Liver (tissue), 10 donors: ENCODE measurements at places on chromosomes 4 and X.

DNA sequence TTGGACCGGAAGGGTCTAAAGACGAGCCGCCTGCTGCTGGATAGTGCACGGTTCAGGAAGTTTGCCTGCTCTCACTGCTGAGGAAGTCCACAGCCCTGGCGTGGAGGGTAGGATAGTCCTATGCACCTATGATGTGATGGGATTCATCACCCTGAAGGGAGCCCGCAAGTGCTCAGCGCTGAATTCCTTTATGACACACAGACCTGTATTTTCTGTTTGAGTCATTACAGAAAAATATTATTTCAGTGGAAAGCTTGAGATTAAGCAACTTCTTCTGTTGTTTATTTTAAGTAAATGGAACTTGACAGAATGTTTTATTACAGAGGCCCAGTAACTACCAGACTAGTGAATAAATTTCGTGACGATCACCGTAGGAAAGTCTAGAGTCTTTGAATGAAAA lies 123.2 kb downstream of the TRIML1 start:
- no peak for DNase-seq

- no peak for DNase-seq
Measured at GRCh38 chr4:146654687-146655520, 16.2 kb downstream of the POU4F2 start.

GRCh38 chr4:38056011-38056685 lies 96.0 kb downstream of the PTTG2 start:
- no peak for DNase-seq

DNA sequence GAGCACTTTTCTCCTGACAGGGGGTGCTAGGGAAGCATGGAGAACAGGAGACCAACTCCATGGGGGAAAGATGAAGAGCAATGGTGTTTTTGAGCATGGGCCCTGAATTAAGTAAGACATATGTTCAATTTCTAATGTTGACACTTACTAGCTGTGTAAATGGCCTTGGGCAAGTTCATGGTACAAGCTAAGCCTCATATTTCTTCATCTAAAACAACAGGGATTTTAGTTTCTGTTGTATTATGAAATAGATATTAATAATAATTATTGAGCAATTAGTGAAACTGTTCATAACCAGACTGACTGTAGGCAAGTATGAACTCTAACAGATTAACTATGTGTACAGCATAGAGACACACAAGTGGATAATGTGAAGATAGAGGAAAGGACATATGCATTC lies 515.0 kb upstream of the FAT1 start:
- DNase-seq: no peak

DNA sequence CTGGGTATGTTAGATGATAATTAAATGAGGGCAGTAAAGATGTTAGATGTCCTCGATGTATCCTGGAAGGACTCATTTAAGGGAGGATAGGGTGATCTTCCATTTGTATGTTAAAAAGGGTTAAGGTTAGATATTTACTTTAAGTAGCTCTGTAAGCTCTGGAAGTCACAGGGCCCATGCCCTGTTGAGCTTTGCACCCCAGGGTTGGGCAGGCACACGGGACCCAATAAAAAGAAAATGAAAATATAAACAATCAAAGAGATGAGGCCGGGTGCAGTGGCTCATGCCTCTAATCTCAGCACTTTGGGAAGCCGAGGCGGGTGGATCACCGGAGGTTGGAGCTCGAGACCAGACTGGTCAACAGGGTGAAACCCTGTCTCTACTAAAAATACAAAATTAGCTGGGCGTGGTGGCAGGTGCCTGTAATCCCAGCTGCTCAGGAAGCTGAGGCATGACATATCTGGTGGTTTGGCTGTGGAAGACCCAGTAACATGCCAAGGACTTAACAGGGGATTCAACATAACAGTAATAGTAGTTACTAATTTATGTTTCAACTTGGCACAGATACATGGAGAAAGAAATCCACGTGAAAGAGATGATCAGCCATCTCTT lies 16.9 kb upstream of the PHEX start:
- DNase-seq: no peak

- DNase-seq: no peak
Measured at GRCh38 chr4:6198768-6199421, 1.5 kb downstream of the JAKMIP1 start.

DNA sequence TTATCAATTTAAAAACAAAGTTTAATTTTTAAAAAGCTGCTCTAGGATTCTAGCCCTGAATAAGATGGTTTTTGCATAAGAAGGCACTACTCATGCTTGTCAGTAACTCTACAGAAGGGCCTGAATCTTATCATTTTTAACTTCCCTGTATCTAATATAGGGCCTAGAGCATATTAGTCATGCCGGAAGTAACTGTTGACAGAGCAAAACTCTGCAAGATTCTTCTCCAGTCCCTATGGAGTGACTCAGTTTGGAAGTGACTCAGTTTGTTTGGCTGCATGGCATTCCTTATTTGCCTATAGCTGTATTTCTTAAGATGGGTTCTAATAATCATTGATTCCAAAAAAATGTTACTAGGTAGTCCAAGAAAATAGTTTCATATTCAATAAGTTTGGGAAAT lies 431.8 kb upstream of the HTR2C start:
- no peak for DNase-seq

- no peak for DNase-seq
Measured at GRCh38 chrX:119686087-119686691, 6.8 kb downstream of the SEPTIN6 start.

DNA sequence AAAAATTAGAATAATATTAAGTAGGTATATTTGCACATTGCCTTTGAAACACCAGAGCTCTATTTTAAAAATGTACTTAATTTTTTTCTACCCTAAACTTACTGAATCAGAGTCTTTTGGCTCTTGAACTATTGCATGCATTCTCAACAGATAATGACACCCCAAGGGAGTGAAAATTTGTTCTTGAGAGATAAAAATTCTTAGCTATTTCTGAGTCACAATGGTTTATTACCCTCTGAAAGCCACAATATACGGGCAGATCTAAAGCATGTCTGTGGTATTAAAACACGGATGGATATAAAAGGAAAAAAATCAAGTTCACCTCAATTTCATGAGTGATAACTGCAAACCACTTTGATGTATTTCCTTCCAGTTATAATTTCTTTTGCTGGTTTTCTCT lies 636.3 kb upstream of the FTHL17 start:
- no peak for DNase-seq

- DNase-seq: no peak
Measured at GRCh38 chrX:3181846-3182245, 140.6 kb downstream of the ARSF start.

GRCh38 chr4:113584407-113585150 lies 177.0 kb downstream of the CAMK2D start:
- DNase-seq: no peak

DNA sequence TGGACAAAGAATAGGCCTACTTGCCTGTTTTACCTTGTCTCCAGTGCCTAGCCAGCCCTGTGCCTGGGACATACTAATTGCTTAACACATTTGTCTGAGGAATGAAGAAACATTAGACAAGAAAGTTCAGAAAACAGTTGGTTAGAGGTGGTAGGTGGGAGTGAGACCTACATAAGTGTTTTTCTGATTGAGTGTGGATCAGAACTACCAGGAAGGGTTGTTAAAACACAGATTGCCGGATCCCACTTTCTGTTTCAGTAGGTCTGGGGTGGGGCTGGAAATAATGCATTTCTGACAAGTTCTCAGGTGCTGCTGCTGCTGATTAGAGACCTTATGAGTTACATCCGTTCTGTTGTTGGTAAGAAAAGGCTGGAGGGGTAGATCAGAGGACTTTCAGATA lies 5.7 kb upstream of the JADE1 start:
- DNase-seq: no peak

DNA sequence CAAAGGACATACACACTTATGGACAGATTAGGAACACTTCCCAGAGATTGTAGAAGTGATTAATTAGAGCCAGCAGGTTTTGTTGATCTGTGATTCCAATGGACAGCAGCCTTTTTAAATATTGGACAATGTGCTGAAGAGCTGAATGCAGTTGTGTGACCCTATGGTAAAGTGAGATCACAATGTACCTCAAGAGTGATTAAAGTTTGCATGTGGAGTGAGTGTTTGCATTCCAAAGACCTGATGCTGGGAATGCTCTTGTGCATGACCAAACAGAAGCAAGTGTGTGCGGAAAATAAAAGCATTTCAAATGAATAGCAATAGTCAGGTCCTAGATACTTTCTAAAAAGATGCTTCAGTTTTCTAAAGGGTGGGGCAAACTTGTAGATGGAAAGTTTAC lies 154.1 kb downstream of the BANK1 start:
- DNase-seq: no peak

- DNase-seq: no peak
Measured at GRCh38 chrX:6852869-6853268, 294.6 kb upstream of the STS start.

DNA sequence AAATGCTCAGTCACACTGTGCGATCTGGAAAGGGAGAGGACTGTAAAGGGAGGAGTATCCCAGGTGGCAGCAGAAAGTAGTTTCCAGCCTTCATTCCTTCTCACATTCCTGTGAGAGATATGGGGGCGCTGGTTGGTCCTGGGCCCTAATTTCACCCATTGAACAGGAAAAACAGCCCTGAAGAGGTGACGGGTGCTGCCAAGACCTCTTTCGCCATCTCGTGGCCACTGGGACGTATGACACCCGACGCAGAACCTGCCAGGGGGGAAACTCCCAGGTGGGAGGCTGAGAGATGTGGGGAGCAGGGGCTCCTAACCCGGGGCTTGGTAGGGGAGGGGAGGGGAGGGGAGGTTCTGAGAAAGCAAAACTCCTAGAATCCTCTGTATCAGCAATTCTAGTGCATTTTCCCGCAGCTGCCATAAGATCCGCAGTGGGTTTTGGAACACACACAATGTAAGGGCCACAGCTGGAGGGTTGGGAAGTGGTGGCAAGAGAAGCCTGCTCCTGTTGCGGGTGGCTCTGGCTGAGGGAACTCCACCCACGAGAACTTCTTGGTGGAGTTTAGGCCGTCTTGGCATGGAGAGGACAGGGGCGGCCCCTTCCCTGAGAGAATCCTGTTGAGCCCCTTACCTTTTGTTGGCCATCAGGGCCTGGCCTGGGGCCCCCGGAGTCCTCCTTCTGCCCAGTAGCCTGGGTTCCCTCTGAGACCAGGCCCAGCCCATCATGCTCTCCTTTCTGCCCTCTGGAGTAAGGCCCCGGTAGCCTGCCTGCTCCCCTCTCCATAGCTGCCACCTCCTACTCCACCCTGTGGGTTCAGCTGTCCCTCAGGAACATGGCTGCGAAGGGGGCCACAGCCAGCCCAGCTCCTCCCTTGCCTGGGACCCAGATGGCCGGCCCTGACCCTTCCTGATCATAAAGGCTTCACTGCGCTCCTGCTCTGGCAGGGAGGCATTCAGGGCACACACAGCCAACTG lies 134.1 kb downstream of the OR13H1 start:
- peak; percentile 40 for DNase-seq

GRCh38 chr4:38752372-38752940 lies 30.3 kb downstream of the TLR10 start:
- DNase-seq: no peak

DNA sequence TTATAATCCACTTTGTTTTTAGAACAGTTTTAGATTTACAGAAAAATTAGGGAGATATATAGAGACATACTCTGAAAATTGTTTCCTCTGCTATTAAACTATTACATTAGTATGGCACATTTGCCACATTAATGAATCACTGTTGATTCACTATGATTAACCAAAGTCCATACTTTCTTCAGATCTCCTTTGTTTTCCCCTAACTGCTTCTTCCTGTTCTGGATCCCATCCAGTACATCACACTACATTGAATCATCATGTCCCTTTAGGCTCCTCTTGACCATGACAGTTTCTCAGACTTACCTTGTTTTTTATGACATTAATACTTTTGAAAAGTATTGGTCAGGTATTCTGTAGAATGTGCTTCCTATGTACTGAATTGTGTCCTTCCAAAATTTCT lies 109.2 kb upstream of the EDNRA start:
- DNase-seq: no peak

- DNase-seq: no peak
Measured at GRCh38 chr4:165360041-165360695, 18.6 kb upstream of the CPE start.

DNA sequence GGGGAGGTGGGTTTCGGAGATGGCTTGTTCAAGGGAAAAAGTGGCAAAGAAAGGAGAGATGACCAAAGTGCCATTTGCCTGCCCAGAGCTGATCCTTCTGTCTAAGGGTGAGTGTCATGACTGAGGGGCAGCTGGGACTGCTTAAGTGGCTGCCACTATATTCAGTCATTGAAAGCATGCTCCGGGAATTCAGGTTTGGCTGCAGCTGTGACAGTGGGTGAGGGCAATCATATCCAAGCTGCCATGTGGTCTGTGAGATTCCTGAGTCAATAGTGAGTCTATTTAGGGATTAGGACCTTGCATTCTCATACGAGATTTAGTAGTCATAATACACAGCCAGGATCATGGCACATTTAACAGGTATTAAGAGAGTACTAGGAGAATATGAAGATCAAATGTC lies 138.8 kb upstream of the BANK1 start:
- DNase-seq: no peak

- no peak for DNase-seq
Measured at GRCh38 chr4:58590722-58591121, 1480.5 kb upstream of the IGFBP7 start.

DNA sequence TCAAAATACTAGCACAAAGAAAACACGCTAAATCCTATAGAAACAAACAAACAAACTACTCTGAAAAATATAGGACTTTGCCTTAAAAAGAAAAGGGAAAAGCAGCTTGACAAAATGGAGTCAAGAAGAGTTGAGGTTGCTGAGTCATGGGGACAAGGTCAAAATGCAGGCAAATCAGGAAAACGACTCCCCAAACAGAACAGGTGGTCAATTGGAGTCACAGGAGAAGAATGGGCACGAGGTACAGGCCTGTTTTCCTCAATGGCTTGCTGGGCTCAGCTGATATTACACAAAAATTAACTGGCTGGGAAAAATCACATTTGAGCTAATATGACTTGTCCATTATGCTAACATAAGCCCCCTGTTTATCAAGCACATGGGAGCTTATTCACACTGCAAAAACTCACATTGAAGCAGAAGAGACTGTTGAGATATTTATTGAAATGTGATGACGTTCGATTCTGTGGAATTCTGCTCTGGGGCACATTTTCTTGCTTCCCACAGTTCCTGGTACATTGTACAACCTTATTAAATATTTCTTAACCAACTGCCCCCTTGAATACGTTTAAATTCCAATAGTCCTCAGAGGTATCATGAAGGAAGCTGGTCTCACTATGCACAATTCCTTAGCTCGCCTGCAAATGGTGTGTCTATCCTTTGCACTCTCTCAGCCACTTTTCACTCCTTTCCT lies 1622.1 kb downstream of the STIM2 start:
- DNase-seq: no peak

- DNase-seq: no peak
Measured at GRCh38 chrX:137549073-137549472, 16.9 kb upstream of the ZIC3 start.

- DNase-seq: no peak
Measured at GRCh38 chr4:88616275-88617150, 24.2 kb downstream of the HERC3 start.

- DNase-seq: no peak
Measured at GRCh38 chr4:129806986-129807385, 711.0 kb downstream of the C4orf33 start.

- DNase-seq: no peak
Measured at GRCh38 chr4:56323327-56323726, 64.0 kb downstream of the AASDH start.
